Esophagus squamous epithelium (tissue), 5 donors: ENCODE measurements at places on chromosomes 12 and 14. TPM values are rescaled to one million over a fixed set of nuclear protein-coding genes. Genes with fewer than 3 reads are reported as not detected.

PTCSC3 gene
- total RNA-seq, result not detected

DNA sequence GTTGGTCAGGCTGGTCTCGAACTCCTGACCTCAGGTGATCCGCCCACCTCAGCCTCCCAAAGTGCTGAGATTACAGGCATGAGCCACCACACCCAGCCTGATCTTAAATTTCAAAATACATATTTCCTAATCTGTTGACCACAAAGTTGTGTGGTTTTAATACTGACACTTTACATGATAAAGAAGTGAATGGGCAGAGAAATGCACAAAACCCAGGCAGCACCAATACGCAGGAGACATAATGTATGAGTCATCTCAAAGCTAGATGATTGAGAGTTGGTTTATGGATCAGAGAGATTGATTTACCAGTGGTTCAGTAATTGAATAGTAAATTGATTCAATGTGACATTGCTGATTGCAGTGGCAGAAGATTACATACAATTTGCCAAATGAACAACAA lies 19.2 kb upstream of the PPP2R5E start:
- no peak overlapping the region for H3K27ac ChIP-seq
- H3K36me3 ChIP-seq, result no peaks in the 10 kb centered on the region
- DNase-seq, result no peak
- H3K4me3 ChIP-seq, result no peak overlapping the region

GRCh38 chr12:30630076-30630978 lies 65.3 kb downstream of the IPO8 start:
- no peaks in the 10 kb centered on the region for H3K27me3 ChIP-seq
- H3K4me1 ChIP-seq, result no peaks in the 10 kb centered on the region
- H3K27ac ChIP-seq, result no peak overlapping the region
- no peak overlapping the region for H3K4me3 ChIP-seq

DNA sequence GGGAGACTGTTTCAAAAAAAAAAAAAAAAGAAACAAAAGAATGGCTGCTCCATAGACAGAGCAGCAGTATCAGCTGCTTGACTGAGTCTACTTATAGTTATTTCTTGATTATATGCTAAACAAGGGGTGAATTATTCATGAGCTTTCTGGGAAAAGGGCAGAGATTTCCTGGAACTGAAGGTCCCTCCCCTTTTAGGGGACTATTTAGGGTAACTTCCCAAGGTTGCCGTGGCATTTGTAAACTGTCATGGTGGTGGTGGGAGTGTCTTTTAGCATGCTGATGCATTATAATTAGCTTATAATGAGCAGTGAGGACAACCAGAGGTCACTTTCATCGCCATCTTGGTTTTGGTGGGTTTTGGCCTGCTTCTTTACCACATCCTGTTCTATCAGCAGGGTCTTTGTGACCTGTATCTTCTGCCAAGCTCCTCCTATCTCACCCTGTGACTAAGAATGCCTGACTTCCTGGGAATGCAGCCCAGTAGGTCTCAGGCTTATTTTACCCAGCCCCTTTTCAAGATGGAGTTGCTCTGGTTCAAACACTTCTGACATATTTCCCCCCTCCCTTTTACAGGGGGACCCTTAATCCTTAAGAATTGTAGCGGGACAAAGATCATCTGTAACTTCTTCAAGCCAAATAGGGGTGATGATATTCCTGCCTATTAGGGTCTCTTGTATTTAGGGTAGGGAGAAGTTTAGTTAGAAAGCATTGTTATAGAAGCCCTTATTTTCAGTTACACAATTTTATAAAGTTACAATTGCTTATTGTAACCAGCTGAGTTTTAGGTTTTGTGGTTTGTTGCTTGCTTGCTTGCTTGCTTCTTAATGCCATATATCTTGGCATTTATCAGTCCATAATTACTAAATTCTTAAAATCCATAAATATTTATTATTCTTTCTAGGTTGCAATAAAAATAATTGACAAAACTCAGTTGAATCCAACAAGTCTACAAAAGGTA lies 42.5 kb downstream of the MARK3 start:
- H3K27ac ChIP-seq, result no peak overlapping the region
- H3K4me3 ChIP-seq, result no peak overlapping the region

GRCh38 chr14:68979722-68980451 lies 785 bp upstream of the ACTN1 start:
- H3K27ac ChIP-seq, result peak overlapping the region; percentile 90
- H3K4me1 ChIP-seq, result peaks cover 21% of the 10 kb centered on the region
- H3K4me3 ChIP-seq, result peak overlapping the region; percentile 75
- H3K36me3 ChIP-seq, result no peaks in the 10 kb centered on the region
- no peak for DNase-seq
- H3K27me3 ChIP-seq, result no peaks in the 10 kb centered on the region

DNA sequence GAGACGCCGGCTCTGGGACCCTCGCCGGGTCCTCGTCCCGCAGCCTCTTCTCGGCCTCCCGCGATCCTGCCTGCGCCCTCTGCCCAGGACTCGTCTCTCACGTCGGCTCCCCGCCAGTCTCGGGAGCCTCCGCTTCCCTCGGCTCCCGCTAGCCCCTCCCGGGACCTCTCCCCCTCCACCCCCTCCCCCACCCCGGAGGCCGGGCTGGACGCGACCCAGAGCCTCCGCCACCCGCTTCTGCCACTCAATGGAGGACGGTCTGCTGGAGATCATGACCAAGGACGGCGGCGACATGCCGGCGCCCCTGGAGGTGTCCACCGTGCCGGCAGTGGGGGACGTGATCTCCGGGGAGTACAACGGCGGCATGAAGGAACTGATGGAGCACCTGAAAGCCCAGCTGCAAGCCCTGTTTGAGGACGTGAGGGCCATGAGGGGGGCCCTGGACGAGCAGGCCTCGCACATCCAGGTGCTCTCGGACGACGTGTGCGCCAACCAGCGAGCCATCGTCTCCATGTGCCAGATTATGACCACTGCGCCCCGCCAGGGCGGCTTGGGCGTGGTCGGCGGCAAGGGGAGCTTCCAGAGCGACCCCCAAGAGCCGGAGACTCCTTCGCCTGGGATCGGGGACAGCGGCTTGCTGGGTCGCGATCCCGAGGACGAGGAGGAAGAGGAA lies 568 bp downstream of the CCDC184 start:
- peak overlapping the region; percentile 43 for H3K4me3 ChIP-seq
- peaks cover 33% of the 10 kb centered on the region for H3K4me1 ChIP-seq
- H3K27me3 ChIP-seq, result no peaks in the 10 kb centered on the region
- peak overlapping the region; percentile 9 for H3K27ac ChIP-seq

DNA sequence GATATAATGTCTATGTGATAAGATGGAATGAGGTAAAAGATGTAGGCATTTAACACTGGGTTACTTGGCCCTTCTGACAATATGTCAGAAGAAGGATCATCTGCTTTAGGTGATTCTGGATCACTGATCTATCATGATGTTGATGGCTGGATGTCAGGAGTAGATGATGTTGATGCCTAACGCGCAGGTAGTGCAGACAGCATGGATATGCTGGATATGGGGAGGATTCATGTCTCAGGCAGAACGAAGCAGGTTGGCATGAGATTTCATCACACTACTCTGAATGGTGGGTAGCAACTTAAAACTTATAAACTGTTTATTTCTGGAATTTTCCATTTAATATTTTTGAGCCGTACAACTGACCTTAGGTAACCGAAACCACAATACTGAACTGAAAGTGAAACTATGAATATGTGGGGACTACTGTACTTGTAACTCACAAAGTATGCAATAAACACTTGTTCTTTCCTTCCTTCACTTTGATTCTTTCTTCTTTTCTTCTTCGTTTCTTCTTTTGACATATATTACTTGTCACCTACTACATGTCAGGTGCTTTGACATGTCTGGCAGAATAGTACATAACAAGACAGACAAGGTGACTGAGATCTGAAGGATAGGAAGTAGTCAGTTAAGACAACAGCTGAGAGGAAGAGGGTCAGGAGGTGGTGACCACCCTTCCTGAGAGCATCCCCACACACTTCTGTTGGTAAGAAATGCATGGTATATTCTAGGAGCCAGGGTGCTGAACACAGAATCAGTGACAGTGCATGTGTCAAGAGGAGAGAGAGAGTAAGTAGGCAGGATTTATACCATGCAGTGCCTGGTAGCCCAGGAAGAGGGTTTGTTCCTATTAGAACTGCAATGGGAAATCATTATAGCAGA lies 238.8 kb downstream of the PPFIA2 start:
- H3K4me1 ChIP-seq, result no peaks in the 10 kb centered on the region
- H3K36me3 ChIP-seq, result no peaks in the 10 kb centered on the region
- H3K4me3 ChIP-seq, result no peak overlapping the region
- DNase-seq, result no peak
- H3K27me3 ChIP-seq, result no peaks in the 10 kb centered on the region

DNA sequence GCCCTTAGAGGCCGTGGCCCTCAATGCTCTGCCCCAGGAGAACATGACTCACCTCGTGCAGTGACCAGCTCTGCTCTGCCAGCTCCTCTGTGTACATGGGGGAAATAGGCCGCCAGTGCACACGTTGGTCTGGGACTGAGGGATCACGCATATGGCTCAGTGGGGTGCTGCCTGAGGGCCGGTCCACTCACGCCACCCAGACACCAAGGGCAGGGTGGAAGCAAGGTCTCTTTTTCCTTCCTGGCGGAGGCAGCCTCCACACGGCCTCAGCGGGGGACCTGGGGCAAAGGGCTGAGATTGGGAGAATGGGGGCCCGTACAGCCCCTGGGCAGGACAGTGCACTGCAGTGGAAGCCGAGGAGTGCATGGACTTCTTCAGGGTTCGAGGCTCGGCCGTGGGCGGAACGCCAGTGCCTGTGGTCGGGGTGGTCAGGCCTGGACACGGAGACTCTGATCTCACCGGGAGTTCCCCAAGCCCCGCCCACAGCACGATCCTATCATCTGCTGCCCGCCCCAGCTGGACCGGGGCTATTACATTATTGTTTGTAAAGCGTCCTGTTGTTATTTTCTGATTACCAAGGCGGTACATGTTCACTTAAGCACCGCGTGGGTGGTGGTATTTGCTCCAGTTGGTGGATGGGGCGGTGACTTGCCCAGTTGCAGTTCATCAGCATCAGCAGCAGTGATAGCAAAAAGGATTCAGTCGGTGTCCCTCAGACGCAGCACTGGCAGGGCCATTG lies 38.8 kb upstream of the TDRD9 start:
- no peaks in the 10 kb centered on the region for H3K36me3 ChIP-seq
- H3K4me3 ChIP-seq, result no peak overlapping the region
- no peak overlapping the region for H3K27ac ChIP-seq
- peaks cover 47% of the 10 kb centered on the region for H3K4me1 ChIP-seq
- H3K27me3 ChIP-seq, result no peaks in the 10 kb centered on the region
- no peak for DNase-seq

ADCY4 gene
- total RNA-seq, result 23.1 TPM

DNA sequence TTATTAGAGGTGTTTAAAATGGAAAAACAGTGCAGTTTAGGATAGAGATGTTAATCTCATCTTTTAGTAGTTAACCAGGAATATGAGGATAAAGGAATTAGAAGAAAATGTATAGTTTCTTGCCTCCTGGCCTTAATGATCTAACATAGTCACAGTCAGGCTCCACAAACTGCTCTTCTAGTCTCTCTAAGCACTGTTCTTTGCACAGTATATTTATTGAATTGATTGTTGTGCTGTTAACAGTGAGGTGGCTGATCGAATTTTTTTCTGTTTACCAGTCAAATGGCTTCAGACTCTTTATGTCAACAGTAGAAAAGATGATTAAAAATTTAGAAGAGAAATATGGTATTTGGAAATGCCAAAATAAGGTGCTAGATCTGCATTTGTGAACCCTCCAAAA lies 37.8 kb downstream of the ATF7IP start:
- DNase-seq, result no peak
- H3K27me3 ChIP-seq, result no peaks in the 10 kb centered on the region
- H3K4me1 ChIP-seq, result peaks cover 10% of the 10 kb centered on the region
- H3K4me3 ChIP-seq, result no peak overlapping the region
- H3K36me3 ChIP-seq, result peaks cover 4% of the 10 kb centered on the region
